Progenitor cell of endocrine pancreas (in vitro differentiated cells): ENCODE measurements at places on chromosomes 16 and 17. TPM values are rescaled to one million over a fixed set of nuclear protein-coding genes. Genes with fewer than 3 reads are reported as not detected.
A peak's percentile ranks its signal among the peaks of the same experiment; 100 is the strongest.

Gene APOH
- 0.27 and 0.57 TPM in 2 replicates for total RNA-seq

Gene NMT1
- 97.4 and 98.7 TPM in 2 replicates for total RNA-seq

Gene TMEM92
- 7.4 and 7.6 TPM in 2 replicates for total RNA-seq

Gene ZNF423
- 47.7 and 49.8 TPM in 2 replicates for total RNA-seq

Gene WIPF2
- 37.5 and 38.2 TPM in 2 replicates for total RNA-seq

Gene KRT31
- not detected in 2 replicates for total RNA-seq

Gene ETV4
- total RNA-seq, result 79.5 and 84.3 TPM in 2 replicates

Gene OR1F1
- total RNA-seq, result not detected in 2 replicates

Gene TBC1D3B
- 27.1 and 30.1 TPM in 2 replicates for total RNA-seq

Gene TNFSF13
- 4.1 and 4.7 TPM in 2 replicates for total RNA-seq

Gene OR3A3
- total RNA-seq, result not detected in 2 replicates

Gene UQCRC2
- 196 and 198 TPM in 2 replicates for total RNA-seq

DNA sequence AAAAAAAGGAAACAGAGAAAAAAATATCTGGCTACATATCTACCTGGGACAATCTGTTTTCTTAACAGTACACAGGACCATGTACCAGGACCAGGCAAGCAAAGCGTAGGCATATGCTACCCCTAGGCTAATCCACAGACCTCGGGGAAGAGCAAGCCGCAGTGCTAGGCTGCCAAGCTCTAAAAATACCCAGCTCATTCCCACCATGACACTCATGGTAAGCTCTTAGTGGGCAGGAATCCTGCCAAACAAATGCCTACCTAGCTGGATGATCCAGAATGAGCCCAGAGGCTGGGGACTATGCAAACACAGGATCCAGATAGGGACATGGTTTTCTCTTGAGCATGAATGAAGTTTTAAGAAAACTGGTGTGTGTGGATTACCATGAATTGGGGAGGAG, 95.6 kb downstream of the GRIN2A start:
- peaks cover 7% of the 10 kb centered on the region for H3K4me1 ChIP-seq
- no peak for DNase-seq
- H3K36me3 ChIP-seq, result peaks cover 3% of the 10 kb centered on the region
- H3K4me3 ChIP-seq, result no peak overlapping the region
- peaks cover 9% of the 10 kb centered on the region for H3K27me3 ChIP-seq

DNA sequence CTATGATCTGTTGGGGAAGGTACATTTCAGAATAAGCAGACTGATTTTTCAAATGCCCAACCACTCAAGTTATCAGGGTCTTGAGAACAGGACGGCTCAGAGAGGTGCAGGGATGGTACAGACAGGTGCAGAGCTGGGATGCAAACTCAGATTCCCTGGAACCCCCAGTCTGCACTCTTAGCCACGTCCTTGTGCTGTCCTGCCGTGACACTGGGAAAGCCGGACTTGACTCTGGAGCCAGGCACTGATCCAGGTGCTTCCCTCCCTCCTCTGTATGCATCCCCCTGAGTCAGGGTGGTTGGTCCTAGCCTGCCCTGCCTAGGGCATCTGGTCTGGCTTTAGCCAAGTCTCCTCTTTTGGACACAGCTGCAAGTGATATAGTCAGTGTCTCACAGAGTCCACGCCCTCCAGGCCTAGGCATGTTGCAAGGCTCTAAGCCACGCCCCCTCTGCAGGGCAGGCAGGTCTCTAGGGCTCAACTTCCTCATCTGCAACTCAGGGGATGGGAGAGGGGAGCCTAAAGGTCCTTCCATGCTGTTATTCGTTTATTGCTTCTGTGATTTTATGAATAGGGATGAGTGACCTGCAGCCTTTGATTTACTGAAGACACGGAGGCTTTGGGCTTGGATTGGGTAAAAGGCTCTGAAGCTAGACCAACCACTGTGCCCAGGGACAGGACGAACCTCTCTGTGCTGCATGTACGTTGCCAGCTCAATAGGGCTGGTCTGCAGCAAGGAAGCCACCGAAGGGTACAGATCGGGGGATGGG, 97.3 kb downstream of the SDK2 start:
- H3K36me3 ChIP-seq, result no peaks in the 10 kb centered on the region
- DNase-seq, result no peak
- no peak overlapping the region for H3K4me3 ChIP-seq
- no peaks in the 10 kb centered on the region for H3K4me1 ChIP-seq
- H3K27ac ChIP-seq, result no peak overlapping the region
- peaks cover 18% of the 10 kb centered on the region for H3K27me3 ChIP-seq

DNA sequence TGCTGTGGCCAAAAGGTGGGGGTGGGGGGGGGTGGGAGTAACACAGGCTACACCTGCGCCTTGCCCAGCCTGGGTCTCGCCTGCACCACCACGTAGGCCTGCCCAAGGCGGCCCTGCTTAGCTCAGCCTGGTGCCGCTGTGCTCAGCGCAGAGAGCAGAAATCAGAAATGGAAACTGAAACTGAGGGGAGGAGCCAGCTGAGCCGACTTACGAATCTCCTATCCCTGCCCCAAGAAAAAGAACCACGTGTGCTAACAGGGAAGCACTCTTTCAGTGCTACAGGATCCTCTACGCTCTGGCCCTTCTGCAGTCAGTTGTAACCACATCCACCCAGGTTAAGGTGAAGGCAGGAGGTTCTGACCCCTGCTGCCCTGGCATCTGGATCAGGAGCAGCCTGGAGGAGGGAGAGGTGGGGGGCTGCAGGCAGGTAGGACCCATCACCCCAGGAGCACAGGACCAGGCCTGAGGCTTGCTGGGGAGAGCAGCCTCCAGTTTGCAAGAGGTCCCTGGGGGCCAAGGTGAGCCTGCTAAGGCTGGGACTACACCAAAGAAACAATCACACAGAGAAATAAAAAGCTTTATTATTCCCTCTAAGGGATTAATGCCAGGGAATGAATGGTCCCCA, at the start of gene DHX58:
TSS of gene DHX58 (minus strand) at position 163 of the 625 bp plus-strand sequence. CDS start 822 bp downstream, outside the sequence.
- no peak within 1 kb of the TSS for H3K27ac ChIP-seq
- H3K4me3 ChIP-seq, result no peak within 1 kb of the TSS
- peaks cover 20% of the 10 kb centered on the region for H3K27me3 ChIP-seq
- H3K36me3 ChIP-seq, result peaks cover 4% of the 10 kb centered on the region

- no peaks in the 10 kb centered on the region for H3K4me1 ChIP-seq
- H3K27ac ChIP-seq, result no peak overlapping the region
- H3K27me3 ChIP-seq, result peaks cover 13% of the 10 kb centered on the region
- H3K4me3 ChIP-seq, result no peak overlapping the region
- H3K36me3 ChIP-seq, result peaks cover 8% of the 10 kb centered on the region
- DNase-seq, result no peak
These were observed 125.3 kb upstream of the SMURF2 start for GRCh38 chr17:64787255-64787920.

GRCh38 chr17:79000396-79001189, 9.0 kb downstream of the CANT1 start:
- DNase-seq, result no peak
- no peak overlapping the region for H3K27ac ChIP-seq
- no peak overlapping the region for H3K4me3 ChIP-seq
- H3K4me1 ChIP-seq, result peaks cover 5% of the 10 kb centered on the region
- no peaks in the 10 kb centered on the region for H3K27me3 ChIP-seq

- H3K36me3 ChIP-seq, result peaks cover 2% of the 10 kb centered on the region
- DNase-seq, result no peak
- H3K27ac ChIP-seq, result no peak overlapping the region
- peaks cover 5% of the 10 kb centered on the region for H3K27me3 ChIP-seq
- H3K4me1 ChIP-seq, result peaks cover 2% of the 10 kb centered on the region
These were observed 6.6 kb downstream of the COA3 start for GRCh38 chr17:42791948-42792347.

DNA sequence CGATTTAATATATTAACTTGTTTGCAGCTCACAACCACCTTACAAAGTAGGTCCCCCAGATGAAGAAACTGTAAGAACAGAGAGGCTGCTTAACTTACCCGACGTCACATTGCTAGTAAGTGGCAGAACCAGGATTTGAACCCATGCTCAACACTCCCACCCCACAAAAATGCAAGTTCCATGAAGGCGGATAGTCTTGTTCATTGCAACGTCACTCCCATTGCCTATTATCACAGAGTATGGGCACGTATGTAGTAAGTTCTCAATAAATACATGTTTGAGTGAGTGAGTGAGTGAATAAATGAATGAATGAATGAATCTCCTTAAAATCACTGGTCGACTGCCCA, 1.1 kb downstream of the USP31 start:
- no peaks in the 10 kb centered on the region for H3K36me3 ChIP-seq
- H3K27ac ChIP-seq, result peak overlapping the region; percentile 85
- H3K4me1 ChIP-seq, result peaks cover 8% of the 10 kb centered on the region
- H3K27me3 ChIP-seq, result peaks cover 26% of the 10 kb centered on the region
- DNase-seq, result no peak

- peaks cover 43% of the 10 kb centered on the region for H3K27me3 ChIP-seq
- no peak overlapping the region for H3K4me3 ChIP-seq
- no peak for DNase-seq
- no peaks in the 10 kb centered on the region for H3K36me3 ChIP-seq
These were observed 292.6 kb upstream of the IRX3 start for GRCh38 chr16:54579106-54579728.

DNA sequence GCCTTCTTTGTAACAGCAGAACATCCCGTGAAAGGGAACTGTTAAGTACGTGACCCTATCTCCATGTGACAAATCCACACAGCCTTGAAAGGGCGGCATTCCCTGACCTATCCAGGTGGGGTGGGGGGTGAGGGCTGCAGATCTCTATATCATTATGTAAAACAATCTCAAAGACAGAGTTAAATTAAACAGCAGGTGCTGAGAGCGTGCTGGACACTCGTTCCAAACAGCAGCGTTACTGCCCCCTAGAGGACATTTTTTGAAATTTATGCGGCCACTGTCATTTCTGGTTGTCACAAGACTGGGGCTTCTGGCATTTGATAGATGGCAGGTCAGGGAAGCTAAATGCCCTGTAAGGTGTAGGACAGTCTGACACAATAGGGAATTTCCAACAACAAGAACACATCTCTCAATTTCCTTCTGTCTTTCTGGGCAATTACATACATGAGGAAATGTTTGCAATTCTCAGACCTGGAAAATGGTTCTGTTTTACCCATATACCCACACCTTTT, 6.7 kb upstream of the SLC25A39 start:
- H3K4me3 ChIP-seq, result no peak overlapping the region
- peak; percentile 60 for DNase-seq
- no peaks in the 10 kb centered on the region for H3K36me3 ChIP-seq
- H3K27ac ChIP-seq, result no peak overlapping the region

- H3K36me3 ChIP-seq, result no peaks in the 10 kb centered on the region
- H3K27me3 ChIP-seq, result no peaks in the 10 kb centered on the region
- H3K27ac ChIP-seq, result no peak overlapping the region
These were observed 22.8 kb upstream of the PVALEF start for GRCh38 chr17:81142301-81143199.

- H3K27ac ChIP-seq, result no peak overlapping the region
- H3K36me3 ChIP-seq, result peaks cover 7% of the 10 kb centered on the region
- no peak overlapping the region for H3K4me3 ChIP-seq
- no peak for DNase-seq
These were observed 48.6 kb downstream of the PITPNC1 start for GRCh38 chr17:67425571-67426160.

DNA sequence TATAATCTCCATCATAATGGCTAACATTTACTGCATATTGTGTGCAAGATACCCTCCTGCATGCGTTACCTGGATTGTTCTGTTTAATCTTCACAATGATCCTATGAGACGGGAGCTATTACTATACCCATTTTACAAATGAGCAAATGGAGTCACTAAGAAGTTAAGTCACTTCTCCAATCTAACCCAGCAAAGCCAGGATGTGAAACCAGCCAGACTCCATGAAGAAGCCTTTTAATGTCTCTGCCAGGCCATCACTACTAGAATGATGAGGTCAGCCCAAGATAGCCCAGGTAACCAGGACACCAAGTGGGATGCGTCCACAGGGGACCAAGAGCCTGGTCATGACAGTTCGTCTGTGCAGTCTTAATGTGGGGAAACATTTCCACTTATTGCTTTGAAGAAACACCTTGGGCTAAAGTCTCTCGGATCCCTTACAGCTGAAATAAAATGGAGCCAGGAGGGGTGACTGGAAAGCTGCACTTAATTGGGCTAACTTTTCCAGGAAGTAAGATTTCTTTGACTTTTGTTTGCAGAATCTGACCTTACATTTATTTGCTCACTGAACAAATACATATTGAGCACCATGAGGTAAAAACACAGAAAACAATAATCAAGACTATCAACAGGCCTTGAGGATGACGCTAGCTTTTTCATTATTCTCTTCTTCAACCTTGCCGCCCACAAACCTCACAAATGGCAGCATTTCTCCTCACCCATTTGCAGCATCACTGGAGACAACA, 926 bp upstream of the SHCBP1 start:
- H3K4me3 ChIP-seq, result peak overlapping the region; percentile 86
- H3K27me3 ChIP-seq, result no peaks in the 10 kb centered on the region
- H3K27ac ChIP-seq, result no peak overlapping the region
- H3K36me3 ChIP-seq, result no peaks in the 10 kb centered on the region
- peaks cover 7% of the 10 kb centered on the region for H3K4me1 ChIP-seq

- no peak for DNase-seq
- H3K36me3 ChIP-seq, result no peaks in the 10 kb centered on the region
- H3K4me1 ChIP-seq, result peaks cover 22% of the 10 kb centered on the region
- peak overlapping the region; percentile 44 for H3K27ac ChIP-seq
- H3K4me3 ChIP-seq, result no peak overlapping the region
These were observed 66.3 kb downstream of the MPRIP start for GRCh38 chr17:17108451-17109049.

DNA sequence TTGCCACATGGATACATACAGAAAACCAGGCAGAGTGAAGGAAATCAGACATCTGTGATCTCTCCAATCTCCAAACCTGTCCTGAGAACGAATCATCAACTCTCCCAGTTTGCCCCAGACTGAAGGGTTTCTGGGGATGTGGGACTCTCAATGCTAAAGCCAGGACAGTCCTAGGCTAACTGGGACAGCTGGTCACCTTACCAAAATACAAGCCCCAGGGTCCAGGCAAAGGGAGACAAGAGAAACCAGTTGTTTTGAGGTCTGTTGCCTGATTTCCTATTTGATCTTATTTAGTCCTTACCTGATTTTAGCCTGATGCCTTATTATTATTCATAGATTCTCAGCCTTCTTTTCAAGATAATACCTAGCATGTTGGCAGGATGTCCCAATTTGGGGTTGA, 51.7 kb upstream of the TAC4 start:
- peaks cover 60% of the 10 kb centered on the region for H3K27me3 ChIP-seq
- H3K36me3 ChIP-seq, result no peaks in the 10 kb centered on the region
- H3K27ac ChIP-seq, result no peak overlapping the region
- no peak for DNase-seq

GRCh38 chr17:32498391-32498790, 11.6 kb downstream of the CDK5R1 start:
- DNase-seq, result no peak
- no peaks in the 10 kb centered on the region for H3K4me1 ChIP-seq
- H3K27ac ChIP-seq, result no peak overlapping the region
- H3K36me3 ChIP-seq, result no peaks in the 10 kb centered on the region

DNA sequence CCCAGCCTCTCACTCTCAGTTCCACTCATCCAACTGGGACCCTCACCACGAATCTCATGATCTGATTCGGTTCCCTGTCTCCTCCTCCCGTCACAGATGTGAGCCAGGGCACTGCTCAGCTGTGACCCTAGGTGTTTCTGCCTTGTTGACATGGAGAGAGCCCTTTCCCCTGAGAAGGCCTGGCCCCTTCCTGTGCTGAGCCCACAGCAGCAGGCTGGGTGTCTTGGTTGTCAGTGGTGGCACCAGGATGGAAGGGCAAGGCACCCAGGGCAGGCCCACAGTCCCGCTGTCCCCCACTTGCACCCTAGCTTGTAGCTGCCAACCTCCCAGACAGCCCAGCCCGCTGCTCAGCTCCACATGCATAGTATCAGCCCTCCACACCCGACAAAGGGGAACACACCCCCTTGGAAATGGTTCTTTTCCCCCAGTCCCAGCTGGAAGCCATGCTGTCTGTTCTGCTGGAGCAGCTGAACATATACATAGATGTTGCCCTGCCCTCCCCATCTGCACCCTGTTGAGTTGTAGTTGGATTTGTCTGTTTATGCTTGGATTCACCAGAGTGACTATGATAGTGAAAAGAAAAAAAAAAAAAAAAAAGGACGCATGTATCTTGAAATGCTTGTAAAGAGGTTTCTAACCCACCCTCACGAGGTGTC, 26.6 kb downstream of the STH start:
- peaks cover 29% of the 10 kb centered on the region for H3K36me3 ChIP-seq
- H3K27ac ChIP-seq, result peak overlapping the region; percentile 62
- DNase-seq, result no peak
